ENCODE measurements at places on chromosomes 5 and 9. TPM values are rescaled to one million over a fixed set of nuclear protein-coding genes. Genes with fewer than 3 reads are reported as not detected.
A peak's percentile ranks its signal among the peaks of the same experiment; 100 is the strongest.

Gene SH3RF2
- 0.61 TPM for total RNA-seq

Gene FGD3
- 141 TPM for total RNA-seq

Gene LCNL1
- total RNA-seq, result not detected

GRCh38 chr9:3049636-3050035, 205.7 kb upstream of the PUM3 start:
- no peaks in the 10 kb centered on the region for H3K36me3 ChIP-seq
- no peak overlapping the region for H3K4me3 ChIP-seq
- no peaks in the 10 kb centered on the region for H3K4me1 ChIP-seq
- H3K27me3 ChIP-seq, result no peaks in the 10 kb centered on the region
- H3K27ac ChIP-seq, result no peak overlapping the region

GRCh38 chr9:35650341-35651158, at the start of gene SIT1:
TSS of gene SIT1 (minus strand) at chr9:35650931. CDS start at chr9:35650853, 78 bp downstream.
- peak within 1 kb of the TSS; percentile 83 for H3K27ac ChIP-seq
- no peaks in the 10 kb centered on the region for H3K36me3 ChIP-seq
- peak within 1 kb of the TSS; percentile 86 for H3K4me3 ChIP-seq
- no peaks in the 10 kb centered on the region for H3K27me3 ChIP-seq
- peaks cover 40% of the 10 kb centered on the region for H3K4me1 ChIP-seq

DNA sequence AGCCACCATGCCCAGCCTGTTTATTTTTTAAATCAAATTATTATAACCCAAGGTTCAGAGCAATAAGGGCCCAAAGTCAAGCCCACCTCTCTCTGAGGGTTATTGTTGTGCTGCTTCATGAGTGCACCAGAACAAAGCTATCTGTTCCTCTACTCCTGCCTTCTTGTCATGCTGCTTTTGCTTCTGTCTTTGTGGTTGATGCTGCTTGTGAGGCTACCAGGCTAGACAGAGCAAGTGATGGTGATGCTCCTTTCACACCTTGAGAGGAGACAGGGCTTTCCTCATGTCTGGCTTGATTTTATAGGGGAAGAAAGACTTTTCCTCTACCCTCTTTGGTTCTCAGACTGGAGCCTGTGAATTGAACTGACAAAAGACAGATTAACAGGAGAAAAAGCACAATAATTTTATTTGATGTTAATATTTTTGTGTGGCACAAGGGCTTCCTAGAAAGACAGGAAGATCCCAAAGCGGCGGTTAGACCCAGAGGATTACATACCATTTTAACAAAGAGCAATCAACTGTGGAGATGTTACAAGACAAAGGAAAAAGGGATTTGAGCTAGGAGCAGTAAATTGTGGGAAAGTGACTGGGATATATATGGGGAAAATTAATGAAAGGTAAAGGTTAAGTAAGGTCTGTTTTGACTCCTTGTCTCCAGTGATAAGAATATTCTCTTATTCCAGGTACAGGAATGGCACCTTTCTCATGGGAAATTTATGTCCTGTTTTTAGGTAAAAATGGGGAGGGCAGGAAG, 4.4 kb upstream of the CD180 start:
- no peak for DNase-seq
- H3K4me3 ChIP-seq, result no peak overlapping the region
- H3K27me3 ChIP-seq, result no peaks in the 10 kb centered on the region
- H3K4me1 ChIP-seq, result peaks cover 28% of the 10 kb centered on the region
- no peak overlapping the region for H3K27ac ChIP-seq
- no peaks in the 10 kb centered on the region for H3K36me3 ChIP-seq

GRCh38 chr5:77379558-77380061, 112.5 kb downstream of the WDR41 start:
- no peaks in the 10 kb centered on the region for H3K36me3 ChIP-seq
- H3K4me1 ChIP-seq, result peaks cover 18% of the 10 kb centered on the region
- peak; percentile 54 for DNase-seq
- H3K27ac ChIP-seq, result no peak overlapping the region

- no peak overlapping the region for H3K27ac ChIP-seq
- H3K4me1 ChIP-seq, result no peaks in the 10 kb centered on the region
- no peak overlapping the region for H3K4me3 ChIP-seq
- H3K27me3 ChIP-seq, result no peaks in the 10 kb centered on the region
- no peak for DNase-seq
- no peaks in the 10 kb centered on the region for H3K36me3 ChIP-seq
These were observed 128.4 kb downstream of the SEC61B start for GRCh38 chr9:99350461-99350860.

DNA sequence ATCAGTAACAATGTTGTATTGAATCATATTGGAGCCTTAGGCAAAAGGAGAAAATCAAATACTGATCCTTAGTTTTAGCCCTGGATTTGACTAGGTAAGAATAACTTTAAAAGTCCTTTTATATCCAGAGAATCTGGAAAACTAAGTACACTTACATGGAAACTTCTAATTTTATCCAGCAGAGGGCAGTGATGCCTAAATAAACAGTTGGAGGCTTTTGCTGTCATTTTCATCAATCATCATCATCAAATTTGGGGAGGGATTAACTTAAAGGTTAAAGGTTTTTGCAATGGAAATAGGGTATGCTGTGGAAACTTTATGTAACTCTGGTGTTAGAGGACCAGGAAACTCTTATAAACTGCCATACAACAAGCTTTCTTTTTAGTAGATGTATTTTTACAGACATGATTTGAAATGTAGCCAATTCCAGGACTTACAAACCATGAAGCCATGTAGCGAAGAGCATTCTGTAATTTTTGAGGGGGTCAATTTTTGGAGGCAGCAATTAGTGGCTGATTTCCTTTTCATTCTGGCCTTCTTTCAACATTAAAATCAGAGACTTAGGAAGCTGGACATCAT, 112.7 kb downstream of the OSTF1 start:
- H3K36me3 ChIP-seq, result no peaks in the 10 kb centered on the region
- no peaks in the 10 kb centered on the region for H3K27me3 ChIP-seq
- peak; percentile 53 for DNase-seq
- no peaks in the 10 kb centered on the region for H3K4me1 ChIP-seq
- H3K27ac ChIP-seq, result no peak overlapping the region
- no peak overlapping the region for H3K4me3 ChIP-seq

DNA sequence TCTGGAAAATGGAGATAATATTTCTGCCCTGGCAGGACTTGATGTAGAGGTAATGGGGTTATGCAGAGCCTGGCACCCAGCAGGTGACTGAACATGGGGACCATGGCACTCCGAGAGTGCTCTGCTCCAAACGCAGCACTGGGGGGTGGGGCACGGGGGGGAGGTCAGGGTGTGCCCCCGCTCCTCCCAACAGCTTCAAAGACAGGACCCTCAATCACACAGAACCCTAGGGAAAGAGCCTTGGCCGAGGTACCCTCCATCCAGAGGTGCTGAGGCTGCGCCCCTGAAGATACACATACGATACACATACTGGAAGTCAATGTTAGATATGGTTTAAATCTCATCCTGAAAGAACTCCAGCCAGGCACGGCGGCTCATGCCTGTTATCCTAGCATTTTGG, 26.6 kb upstream of the CEP72 start:
- no peak overlapping the region for H3K27ac ChIP-seq
- DNase-seq, result no peak
- H3K27me3 ChIP-seq, result no peaks in the 10 kb centered on the region
- H3K36me3 ChIP-seq, result no peaks in the 10 kb centered on the region
- no peaks in the 10 kb centered on the region for H3K4me1 ChIP-seq

DNA sequence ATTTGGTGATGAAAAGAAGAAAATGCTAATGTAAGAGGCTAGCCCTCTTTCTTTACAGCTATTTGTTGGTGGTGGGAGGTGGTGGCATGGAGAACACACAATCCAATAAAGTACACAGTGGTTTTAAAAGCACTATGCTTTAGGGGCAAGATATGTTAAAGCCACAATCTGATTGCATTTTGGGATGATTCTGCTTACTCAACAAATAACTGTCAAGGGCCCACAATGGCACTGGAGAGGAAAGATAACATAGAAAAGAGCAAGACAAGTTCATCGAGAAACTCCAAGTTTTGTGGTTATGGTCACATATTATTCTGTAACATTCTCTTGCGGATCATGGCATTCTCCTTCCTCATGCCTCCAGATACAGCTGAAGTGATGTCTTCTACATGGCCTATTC, 38.8 kb downstream of the OTP start:
- no peak overlapping the region for H3K27ac ChIP-seq
- H3K4me1 ChIP-seq, result no peaks in the 10 kb centered on the region
- peaks cover 5% of the 10 kb centered on the region for H3K27me3 ChIP-seq
- no peak for DNase-seq

- no peaks in the 10 kb centered on the region for H3K36me3 ChIP-seq
- no peak for DNase-seq
- H3K4me1 ChIP-seq, result no peaks in the 10 kb centered on the region
- no peak overlapping the region for H3K4me3 ChIP-seq
These were observed 446.8 kb upstream of the CDH18 start for GRCh38 chr5:20434786-20435185.

DNA sequence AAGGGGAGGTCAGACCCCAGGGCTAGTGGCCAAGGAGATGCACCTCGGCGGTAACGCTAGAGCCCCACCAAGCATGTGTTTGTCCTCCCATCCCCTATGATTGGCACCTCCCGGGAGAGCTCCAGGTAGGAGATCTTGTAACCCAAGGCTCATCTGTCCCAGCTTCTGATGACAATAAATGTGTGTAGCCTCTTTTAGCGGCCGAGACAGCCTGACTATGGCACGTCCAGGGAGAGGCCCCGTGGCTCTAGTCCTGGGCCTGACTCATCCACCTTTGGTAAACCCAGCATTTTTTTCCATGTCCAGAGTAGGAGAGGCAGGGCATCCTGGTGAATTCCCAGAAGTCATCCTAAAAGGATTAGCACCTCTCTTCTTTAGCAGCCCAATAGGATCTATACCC, 39.2 kb downstream of the IRF1 start:
- H3K27me3 ChIP-seq, result no peaks in the 10 kb centered on the region
- DNase-seq, result no peak
- H3K4me1 ChIP-seq, result peaks cover 76% of the 10 kb centered on the region
- peaks cover 11% of the 10 kb centered on the region for H3K36me3 ChIP-seq

DNA sequence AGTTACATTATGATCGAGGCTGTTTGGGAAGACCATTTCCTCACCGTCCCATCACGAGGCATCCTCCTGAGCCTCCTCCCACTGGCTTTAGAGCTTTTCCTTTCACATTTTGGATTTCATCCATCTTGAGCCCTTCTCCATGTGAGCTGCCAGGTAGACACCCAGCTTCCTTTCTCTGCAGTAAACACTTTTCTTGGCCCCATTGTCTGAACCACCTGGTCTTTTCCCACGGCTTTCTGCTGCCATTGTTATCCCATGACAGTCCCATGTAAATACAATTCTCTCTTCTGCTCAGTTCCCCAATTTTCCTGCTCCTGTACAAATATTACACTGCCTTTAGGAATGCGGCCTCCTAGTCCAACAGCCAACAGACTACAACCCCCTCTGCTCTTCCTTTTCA, 24.1 kb downstream of the UBE2QL1 start:
- no peaks in the 10 kb centered on the region for H3K36me3 ChIP-seq
- H3K4me3 ChIP-seq, result no peak overlapping the region
- no peaks in the 10 kb centered on the region for H3K27me3 ChIP-seq
- H3K27ac ChIP-seq, result no peak overlapping the region
- no peaks in the 10 kb centered on the region for H3K4me1 ChIP-seq
- DNase-seq, result no peak

DNA sequence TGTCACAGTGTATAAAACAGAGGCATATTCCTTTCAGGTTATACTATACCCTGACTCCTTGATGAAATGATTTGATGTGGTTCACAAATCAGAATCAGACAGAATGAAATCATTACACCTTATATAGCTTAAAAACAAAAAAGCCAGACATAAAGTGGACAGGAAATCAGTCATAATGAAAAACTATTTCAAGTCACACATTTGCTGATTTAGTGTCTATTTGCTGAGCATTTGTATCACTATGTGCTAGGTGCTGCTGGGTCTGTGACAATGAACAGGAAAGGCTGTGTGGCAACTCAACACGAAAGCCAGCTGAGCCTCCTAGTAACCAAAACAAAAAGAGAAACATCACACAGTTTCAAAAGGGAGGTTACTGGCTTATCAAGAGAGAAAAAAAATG, 194.0 kb downstream of the EFNA5 start:
- no peak overlapping the region for H3K27ac ChIP-seq
- no peak overlapping the region for H3K4me3 ChIP-seq
- no peak for DNase-seq
- H3K4me1 ChIP-seq, result no peaks in the 10 kb centered on the region
- no peaks in the 10 kb centered on the region for H3K36me3 ChIP-seq
- H3K27me3 ChIP-seq, result no peaks in the 10 kb centered on the region

DNA sequence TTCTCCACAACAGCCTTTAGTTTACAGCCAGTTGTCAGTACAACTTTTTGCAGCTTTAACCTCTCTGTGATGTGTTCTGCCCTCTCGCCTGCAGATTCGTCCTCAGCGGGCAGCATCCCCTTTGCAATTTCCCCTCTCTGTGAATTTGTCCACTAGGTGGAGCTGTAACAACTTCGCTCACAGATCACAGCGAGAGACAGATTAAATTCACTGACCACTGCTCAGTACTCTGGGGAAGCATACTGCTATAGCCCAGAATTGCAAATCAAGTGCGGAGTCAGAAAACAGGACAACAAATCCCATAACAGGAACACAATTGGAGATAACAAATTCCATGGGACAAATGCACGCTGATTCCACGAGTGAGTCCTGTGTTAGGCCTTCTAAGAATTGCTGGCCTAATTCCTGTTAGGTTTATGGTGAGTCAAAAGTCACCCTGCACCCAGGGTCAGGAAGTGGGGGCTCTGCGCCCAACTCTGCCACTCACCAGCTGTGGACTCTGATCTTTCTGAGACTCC, 2124.9 kb downstream of the MAT2B start:
- H3K4me1 ChIP-seq, result no peaks in the 10 kb centered on the region
- no peak for DNase-seq
- no peak overlapping the region for H3K4me3 ChIP-seq
- no peak overlapping the region for H3K27ac ChIP-seq
- no peaks in the 10 kb centered on the region for H3K27me3 ChIP-seq

DNA sequence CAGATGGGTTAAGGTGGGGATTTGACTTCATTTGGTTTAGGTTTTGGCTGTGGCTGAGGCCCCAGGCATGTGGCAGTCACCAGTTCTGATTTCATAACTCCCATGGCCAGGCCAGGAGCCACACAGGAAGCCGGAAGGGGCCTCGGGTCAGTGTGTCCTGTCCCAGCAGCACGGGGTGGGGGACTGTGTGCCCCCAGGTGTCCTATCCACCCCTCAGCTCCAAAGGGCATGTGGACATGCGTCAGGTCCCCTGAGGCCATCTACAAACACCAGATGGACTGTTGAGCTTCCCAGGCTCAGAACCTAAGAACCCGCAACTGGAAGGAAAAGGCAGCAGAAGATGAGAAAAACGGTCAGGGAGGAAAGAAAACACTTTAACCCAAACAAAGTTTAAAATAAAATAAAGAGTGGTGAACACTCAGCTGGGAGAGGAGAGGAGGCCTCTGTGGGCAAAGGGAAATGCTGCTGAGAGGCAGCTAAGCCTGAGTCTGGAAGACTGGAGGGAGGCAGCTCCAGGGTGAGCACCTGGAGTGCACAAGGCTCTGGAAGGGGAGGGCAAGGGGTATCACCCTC, 260.8 kb downstream of the AUH start:
- H3K27me3 ChIP-seq, result no peaks in the 10 kb centered on the region
- no peak overlapping the region for H3K27ac ChIP-seq
- no peaks in the 10 kb centered on the region for H3K36me3 ChIP-seq
- DNase-seq, result no peak
- peaks cover 34% of the 10 kb centered on the region for H3K4me1 ChIP-seq
- no peak overlapping the region for H3K4me3 ChIP-seq

GRCh38 chr9:69678843-69679538, 6.8 kb upstream of the APBA1 start:
- no peak overlapping the region for H3K27ac ChIP-seq
- no peak overlapping the region for H3K4me3 ChIP-seq
- H3K36me3 ChIP-seq, result no peaks in the 10 kb centered on the region
- H3K27me3 ChIP-seq, result no peaks in the 10 kb centered on the region

Measured in naive thymus-derived CD4-positive, alpha-beta T cell (primary cell).